ENCODE measurements at places on chromosomes 4 and X.

GRCh38 chr4:100828364-100828763 is 310.5 kb upstream of the EMCN start:
- no peak for DNase-seq

DNA sequence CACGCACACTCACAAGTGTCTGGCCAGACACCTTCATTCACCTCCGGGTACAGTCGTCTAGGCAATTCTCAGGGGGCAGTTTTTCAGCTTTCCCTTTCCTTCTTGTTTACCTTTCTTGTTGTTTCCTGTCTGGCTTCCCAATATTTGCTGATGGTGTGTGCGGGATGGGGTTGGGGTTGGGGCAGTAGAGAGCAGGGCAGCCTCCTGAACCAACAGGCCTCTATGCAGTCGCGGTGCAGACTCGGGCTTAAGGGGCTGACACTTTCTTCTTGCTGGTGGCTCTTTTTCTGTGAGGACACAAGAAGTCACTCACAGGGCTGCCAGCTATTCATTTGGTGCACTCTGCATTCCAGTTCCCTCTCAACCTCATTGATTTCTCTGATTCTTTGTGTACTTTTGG is 56.4 kb downstream of the NBDY start:
- DNase-seq = no peak

- DNase-seq = no peak
Measured at GRCh38 chr4:76539979-76540378, 105.0 kb downstream of the SHROOM3 start.

- DNase-seq = peak; percentile 32
Measured at GRCh38 chrX:104922206-104922621, 298.3 kb downstream of the TEX13A start.

GRCh38 chr4:124459941-124460310 is 252.6 kb downstream of the ANKRD50 start:
- DNase-seq = no peak

GRCh38 chr4:139728840-139729239 is 63.2 kb downstream of the MGST2 start:
- DNase-seq = no peak

GRCh38 chr4:76655566-76656479 is 220.8 kb downstream of the SHROOM3 start:
- no peak for DNase-seq

GRCh38 chrX:3527166-3527565 is 180.7 kb upstream of the MXRA5 start:
- no peak for DNase-seq

DNA sequence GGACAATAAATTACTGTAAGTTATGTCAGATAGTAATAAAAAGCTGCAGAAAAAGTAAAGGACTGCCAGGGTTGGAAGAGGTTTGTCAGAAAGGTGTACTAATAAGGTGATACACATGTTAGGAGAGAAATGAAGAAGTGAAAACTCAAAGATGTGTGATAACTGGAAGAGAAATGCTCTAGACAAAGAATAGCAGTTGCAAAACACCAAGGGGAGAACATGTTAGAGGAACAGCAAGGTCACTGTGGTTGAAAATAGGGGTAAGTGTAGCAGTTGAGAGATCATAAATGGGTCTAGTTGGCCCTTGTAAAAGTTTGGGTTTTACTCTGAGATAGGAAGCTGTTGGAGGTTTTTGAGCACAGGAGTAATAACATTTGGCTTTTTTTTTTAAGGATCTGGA is 46.9 kb downstream of the HSPA4L start:
- DNase-seq = no peak

DNA sequence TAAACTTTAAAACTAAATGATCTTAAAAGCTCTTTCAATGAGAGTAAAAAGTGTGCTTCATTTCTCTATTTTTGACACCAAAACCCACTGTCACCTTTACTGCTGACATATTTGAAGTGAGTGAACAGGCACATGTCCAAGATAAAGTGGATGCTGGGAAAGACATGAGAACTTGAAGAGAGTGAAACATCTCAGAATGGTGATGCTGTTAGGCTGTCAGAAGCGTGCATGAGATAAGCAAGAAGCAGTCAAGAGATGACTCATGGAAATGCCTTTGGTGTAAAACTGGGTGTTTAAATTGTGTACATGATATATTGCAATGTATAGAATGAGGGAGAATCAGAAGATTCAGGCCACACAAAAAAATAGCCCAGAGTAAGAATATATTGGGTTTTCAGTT is 21.8 kb upstream of the GBA3 start:
- no peak for DNase-seq

DNA sequence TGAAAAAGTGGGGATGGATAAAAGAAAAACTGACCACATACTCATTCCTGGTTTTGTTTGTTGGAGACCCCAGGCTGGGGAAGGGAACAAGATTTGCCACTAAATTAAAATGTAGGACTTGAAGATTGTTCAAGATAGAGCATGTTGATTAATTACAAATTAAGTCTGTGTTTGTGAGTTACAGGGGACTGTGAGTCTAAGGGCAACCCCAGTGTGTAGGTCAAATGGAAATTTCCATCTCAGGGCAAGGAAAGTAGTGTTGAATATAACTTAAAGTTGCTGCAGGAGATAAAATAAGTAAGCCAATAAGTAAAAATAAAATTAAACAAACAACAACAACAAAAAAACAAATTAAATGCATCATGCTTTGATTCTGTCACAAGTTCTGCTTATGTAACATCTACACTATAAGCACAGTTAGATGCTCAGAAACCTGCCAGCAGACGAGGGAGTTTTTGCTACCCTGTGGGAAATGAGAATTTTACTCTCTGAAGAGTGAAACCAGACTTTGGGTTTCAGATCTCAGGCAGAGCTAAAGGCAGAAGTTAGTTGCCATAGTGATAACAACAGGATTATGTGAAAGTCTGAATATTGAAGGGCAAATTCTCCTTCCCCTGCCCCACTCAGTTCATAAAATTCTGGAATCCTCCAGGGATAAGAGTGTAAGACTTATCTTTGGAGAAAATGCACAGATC is 352.3 kb downstream of the GRXCR1 start:
- no peak for DNase-seq

GRCh38 chr4:174135936-174136406 is 147.5 kb downstream of the FBXO8 start:
- DNase-seq = no peak

- peak; percentile 19 for DNase-seq
Measured at GRCh38 chr4:111689214-111689613, 456.0 kb upstream of the FAM241A start.

DNA sequence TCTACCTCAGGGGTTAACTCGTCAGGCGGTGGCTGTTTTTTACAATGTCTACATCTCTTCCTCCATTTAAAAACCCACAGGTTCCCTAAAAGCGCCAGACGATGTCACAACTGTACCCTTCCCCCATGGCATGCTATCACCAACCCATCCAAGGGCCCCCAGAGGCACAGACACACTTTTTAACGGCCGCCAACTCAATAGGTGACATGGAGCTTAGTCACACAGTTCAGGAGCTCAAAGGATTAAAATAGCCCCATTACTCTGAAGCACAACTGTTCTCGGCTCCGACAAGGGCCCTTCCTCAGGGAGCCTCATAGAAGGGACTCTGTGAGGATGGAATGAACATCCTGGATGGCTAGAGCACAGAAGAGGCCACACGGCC is 12.4 kb downstream of the SH3KBP1 start:
- no peak for DNase-seq

- no peak for DNase-seq
Measured at GRCh38 chr4:186942758-186943377, 219.2 kb upstream of the FAT1 start.

DNA sequence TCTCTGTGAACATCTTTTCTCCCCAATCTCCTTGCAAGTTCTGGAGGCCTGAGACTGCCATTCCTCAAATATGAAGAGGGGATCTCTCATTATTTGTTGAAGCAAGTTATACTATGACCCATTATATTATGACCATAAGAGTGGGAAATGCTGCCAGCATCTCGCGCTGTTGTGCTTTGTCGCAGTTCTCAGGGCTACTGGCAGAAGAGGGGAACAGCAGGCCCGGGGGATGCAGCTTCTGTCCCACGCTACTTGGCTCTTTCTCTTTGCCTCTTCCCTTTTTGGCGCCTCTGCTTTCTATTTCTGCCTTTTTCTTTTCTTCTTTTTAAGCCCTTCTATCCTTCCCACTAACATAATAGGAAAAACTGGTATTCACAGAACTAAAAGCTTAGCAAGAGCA is 64.2 kb downstream of the GEMIN8 start:
- DNase-seq = no peak

GRCh38 chrX:74536832-74537371 is 77.5 kb downstream of the RLIM start:
- no peak for DNase-seq

GRCh38 chr4:38889143-38889542 is 21.5 kb downstream of the FAM114A1 start:
- DNase-seq = peak; percentile 25

GRCh38 chr4:138262469-138262868 is 20.3 kb upstream of the SLC7A11 start:
- no peak for DNase-seq

DNA sequence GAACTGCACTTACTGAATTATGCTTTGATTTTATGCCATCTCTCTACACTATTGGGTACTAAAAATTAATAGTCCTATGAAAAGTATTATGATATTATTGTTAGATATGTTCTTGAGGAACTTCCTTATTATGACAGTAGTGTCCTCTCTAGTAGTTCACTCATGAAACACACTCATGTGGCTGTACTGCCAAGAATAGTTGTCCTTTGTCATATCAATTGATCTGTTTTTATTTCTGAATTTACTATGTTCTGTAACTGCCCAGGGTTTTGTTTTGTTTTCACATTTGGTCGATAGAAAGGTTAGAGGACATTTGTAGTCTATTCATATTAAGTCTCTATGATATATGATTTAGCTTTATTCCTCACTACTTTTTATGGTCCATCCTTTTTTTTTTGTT is 215.2 kb downstream of the PPARGC1A start:
- no peak for DNase-seq

- DNase-seq = no peak
Measured at GRCh38 chrX:154784149-154784995, 20.9 kb downstream of the MPP1 start.

DNA sequence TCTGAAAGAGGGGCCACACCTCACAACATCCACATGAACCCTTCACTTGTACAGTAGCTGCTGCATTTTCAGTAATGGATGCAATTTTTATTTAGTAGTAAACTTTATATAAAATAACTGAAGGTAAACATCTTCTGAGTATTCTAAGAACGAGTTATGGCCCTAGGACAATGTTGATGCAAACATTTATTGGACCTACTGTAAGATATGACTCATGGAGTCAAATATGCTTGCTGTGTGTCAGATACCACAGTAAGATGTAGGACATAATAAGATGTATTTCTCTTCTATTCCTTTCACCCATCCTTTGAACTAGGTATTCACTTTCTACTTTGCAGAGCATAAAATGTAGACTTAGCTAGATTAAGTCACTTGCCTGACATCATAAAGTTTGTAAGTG is 87.6 kb downstream of the TEX13C start:
- DNase-seq = no peak

GRCh38 chr4:10285028-10285427 is 168.4 kb upstream of the WDR1 start:
- no peak for DNase-seq

GRCh38 chr4:24104158-24104565 is 214.3 kb upstream of the PPARGC1A start:
- DNase-seq = no peak

GRCh38 chr4:33886356-33886755 is 2358.0 kb downstream of the ARAP2 start:
- DNase-seq = no peak

GRCh38 chr4:26729027-26729426 is 131.6 kb upstream of the STIM2 start:
- peak; percentile 17 for DNase-seq

DNA sequence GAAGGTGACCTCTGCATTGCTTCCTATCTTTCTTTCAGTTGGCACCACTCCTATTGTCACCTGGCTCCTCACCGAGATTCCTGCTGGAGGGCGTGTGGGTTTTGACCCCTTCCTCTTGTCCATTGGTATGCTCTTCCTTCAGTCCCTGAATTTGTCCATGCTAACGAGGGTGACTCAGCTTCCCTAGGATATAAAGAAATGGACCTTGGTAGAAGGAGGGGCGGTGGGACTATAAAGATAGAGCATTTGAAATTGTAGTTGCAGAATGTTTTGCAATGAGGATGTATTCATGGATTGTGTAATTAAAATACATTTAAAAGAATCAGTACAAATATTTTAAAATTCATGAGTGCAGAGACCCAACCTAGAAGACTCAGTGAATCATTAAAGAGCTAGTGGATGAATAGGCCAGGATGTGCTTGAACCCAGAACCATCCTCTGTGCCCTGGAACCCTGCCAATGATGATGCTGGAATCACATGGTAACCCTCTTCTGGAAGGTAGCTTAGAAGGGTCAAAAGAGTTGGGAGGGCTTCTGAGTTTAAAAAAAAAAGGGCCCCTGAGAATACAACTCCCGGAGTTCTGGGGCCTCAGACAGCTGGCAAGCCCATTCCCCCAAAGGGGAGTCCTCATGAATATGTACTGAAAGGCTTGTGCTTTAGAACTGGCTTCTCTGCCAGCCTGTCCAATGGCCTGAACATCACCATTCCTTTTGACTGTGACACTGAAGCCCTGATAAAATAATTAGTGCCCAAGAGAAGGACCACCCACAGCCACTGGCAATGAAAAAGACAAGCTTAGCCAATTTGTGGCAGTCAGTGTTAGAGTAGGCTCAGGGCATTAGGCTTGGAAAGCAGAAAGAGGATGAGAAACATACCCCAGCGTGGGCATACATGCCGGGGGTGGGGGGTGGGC is 8.0 kb downstream of the XPNPEP2 start:
- no peak for DNase-seq

DNA sequence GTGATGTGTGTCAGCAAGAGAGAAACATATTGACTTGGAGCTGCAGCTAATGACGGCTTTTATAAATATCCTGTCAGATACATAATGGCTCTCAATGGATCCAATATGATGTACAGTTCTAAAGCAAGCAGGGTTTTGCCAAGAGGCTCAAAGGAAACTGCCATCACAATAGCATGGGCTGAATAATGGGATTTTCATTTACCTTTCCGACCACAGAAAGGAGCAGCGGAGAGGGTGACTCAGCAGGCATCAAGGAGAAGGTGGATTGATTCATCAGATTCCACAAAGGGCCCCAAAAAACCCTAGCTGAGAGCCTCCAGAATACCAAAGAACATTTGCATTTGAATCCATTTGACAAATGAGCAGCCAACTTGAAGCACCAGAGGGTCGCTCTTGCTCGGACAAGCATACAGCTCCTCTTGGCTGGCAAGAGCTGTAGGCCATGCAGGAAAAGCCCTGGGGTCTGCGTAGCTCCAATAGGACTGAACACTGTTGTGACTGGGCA is 355.7 kb upstream of the NOCT start:
- no peak for DNase-seq

- DNase-seq = no peak
Measured at GRCh38 chr4:113221990-113222389, 172.5 kb downstream of the ANK2 start.

DNA sequence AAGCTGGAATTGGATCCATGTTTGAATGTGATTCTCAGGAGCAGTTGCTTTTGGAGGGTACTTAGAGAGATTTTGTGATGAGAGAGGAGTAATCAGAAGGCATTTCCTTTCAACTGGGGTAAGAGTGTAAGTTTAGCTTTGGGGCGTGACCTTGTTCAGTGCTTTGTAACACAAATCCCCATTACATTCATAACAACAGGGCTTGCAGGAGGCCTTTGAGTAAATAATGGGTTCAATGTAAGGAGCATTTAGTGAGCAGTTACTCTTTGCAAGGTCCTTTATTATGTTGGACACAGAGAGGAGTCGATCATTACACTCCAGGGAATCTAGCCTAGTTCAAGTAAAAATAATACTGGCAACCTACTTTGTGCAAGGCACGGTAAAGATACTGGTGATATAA is 74.0 kb upstream of the AFF2 start:
- no peak for DNase-seq
